ENCODE measurements at places on chromosomes 11 and 22.

- no peak for DNase-seq
These were observed 137.4 kb downstream of the PLEKHA7 start for GRCh38 chr11:16876837-16877236.

DNA sequence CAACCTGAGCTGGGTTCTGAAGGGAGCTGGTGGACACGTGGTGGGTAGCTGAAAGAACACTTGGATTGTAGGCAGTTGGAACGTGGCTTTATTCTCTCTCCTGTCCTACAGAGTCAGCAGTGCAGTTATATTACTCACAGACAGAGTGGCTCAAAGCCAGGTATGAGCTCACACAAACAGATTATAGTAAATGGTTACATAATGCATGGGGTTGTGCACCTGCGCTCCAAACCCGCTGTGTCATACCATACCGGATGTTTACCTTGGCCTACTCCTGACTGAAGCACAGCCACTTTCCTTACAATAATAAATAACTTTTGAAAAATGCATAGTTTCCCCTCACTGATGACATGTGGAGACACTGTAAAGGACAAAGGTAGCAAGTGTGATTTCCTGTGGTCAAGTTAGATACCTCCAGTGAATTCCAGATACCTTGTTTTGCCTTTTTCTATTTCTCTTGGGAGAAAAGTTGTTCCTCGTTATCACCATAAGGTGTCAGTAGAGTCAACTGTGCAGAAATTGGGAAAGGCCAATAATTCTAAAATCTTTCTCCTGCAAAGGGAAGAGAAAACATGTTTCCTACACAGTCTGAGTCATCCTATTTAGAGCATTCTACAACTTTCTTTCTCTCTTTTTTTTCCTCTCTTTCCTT lies 13.5 kb downstream of the MS4A6A start:
- peak; percentile 2 for DNase-seq

DNA sequence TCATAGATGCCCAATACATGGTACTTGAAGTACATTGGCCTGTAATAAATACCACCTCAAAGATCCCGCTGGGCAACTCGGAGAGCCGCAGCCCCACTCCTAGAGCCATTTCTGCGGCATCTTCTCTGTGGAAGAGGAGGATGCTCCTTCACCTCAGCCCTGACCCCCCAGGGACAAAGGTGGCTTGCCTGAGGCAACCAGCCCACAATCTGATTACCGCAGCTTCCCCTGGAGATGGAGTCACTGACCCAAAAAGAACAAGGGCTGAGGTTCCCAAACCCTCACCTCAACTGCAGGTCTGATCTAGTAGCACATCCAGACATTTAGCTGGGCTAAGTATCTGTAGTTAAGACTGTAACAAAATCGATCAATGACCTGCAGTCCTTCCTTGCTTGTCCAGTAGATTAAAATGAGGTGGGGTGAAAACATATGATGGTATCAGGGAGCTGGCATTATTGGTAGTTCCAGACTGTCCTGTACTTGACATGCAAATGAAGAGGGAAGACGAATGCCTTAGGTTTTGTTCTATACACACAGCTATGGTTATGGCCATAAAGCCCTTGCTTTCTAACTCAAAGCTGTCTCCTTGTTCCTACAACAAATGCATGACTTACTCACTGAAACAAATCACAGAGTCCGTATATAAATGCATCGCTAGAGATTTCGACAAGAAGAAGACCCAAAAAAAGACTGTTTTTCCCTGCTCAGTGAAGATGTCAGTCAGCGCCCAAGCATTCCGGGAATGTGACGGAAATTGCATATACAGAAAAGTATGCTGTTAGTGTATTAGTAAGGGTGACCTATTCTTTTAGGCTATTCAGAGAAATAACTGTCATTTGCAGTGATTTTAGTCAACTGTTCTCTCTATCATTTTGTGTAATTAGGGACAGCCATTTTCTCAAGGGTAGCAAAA lies 33.7 kb downstream of the C11orf71 start:
- DNase-seq, result peak; percentile 87

DNA sequence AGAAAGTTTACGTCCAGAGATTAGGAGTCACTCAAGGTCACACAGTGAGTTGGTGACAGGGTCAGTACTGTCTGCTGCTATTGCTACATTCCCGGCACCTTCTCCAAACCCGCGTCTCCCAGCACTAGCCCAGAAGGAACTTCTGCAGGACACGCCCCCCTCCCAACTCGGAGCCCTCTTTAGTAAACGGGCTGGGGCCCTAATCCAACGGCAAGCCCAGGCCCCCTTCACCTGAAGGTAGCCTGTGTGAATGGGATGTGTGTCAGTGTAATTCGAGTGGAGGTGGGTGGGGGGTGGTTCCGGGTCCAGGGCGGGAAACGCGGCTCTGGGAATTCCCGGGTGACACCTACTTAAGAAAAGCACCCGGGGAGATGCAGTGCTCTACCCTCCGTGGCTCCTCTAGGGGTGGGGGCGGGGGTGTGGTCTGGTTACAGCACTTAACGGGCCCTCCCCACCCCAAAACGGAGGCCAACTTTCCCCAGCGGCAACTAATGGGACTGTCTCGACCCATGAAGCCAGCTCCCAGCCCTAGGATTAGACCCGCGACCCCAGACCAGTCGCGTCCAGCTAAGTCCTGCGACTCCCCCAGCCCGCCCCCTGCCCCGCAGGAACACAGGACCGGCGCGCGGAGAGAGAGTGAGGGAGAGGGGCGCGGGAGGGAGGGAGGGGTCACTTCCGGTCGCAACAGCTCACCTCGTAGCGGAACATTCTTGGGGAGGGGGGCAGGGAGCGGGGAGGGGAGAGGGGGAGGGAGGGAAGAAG lies 468 bp downstream of the PATL1 start:
- DNase-seq, result peak; percentile 28

DNA sequence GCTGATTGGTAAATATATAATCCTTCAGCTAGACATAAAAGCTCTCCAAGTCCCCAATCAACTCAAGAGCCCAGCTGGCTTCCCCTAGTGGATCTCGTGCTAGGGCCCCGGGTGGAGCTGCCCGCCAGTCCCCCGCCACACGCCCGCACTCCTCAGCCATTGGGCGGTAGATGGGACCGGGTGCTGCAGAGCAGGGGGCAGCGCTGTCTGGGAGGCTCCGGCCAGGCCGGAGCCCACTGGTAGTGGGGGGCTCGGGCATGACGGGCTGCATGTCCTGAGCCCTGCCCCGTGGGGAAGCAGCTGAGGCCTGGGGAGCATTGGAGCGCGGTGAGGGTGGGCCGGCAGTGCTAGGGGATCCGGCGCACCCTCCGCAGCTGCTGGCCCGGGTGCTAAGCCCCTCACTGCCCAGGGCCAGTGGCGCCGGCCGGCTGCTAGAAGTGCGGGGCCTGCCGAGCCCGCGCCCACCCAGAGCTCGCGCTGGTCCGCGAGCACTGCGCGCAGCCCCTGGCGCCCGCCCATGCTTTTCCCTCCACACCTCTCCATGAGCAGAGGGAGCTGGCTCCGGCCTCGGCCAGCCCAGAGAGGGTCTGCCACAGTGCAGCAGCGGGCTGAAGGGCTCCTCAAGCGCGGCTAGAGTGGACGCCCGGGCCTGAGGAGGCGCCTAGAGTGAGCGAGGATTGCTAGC lies 1680.6 kb upstream of the RAG2 start:
- no peak for DNase-seq

DNA sequence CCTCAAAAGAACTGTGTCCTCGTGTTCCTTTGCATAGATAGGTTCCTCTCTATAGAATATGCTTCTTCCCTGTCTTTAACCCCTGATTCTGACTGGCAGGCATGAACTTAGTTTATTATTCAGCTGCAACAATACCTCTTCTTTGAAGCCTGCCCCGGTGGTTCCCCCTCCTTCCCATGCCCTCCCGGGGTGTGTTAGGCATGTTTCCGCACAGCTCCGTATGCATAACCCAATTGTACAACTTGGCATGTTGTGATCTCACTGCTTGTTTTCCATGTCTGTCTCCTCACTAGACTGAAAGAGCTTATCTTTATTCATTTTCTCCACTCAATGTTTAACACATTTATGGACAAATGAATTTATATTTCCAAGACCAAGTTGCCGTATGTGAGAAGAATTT lies 72.6 kb downstream of the DEPDC5 start:
- no peak for DNase-seq

- peak; percentile 41 for DNase-seq
These were observed 10.0 kb downstream of the RPL3 start for GRCh38 chr22:39309364-39309861.

DNA sequence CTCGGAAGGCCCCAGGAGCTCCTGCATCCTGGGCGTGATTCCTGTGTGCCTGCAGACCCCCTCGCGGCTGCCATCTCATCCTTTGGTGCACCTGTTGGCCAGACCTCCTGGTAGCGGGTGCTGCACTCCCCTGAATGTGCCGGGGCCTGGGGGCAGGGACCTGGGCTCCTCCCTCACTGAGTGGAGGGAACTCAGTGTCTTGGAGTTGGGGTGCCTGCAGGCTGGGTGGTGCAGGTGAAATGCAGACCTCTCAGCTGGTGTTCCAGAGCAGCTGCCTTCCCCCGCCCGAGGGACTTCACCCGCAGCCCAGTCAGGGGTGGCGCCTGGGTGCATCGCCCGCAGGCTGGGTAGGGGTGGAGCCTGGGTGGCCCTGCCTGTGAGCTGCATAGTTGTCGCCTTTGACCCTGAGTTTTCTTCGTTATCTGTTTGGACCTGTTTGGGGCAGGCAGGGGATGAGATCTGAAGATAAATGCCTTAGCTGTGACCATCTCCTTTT lies 31.4 kb downstream of the LRP5 start:
- DNase-seq, result no peak

- DNase-seq, result peak; percentile 85
These were observed 174.1 kb downstream of the CSNK2A3 start for GRCh38 chr11:11178671-11179638.

DNA sequence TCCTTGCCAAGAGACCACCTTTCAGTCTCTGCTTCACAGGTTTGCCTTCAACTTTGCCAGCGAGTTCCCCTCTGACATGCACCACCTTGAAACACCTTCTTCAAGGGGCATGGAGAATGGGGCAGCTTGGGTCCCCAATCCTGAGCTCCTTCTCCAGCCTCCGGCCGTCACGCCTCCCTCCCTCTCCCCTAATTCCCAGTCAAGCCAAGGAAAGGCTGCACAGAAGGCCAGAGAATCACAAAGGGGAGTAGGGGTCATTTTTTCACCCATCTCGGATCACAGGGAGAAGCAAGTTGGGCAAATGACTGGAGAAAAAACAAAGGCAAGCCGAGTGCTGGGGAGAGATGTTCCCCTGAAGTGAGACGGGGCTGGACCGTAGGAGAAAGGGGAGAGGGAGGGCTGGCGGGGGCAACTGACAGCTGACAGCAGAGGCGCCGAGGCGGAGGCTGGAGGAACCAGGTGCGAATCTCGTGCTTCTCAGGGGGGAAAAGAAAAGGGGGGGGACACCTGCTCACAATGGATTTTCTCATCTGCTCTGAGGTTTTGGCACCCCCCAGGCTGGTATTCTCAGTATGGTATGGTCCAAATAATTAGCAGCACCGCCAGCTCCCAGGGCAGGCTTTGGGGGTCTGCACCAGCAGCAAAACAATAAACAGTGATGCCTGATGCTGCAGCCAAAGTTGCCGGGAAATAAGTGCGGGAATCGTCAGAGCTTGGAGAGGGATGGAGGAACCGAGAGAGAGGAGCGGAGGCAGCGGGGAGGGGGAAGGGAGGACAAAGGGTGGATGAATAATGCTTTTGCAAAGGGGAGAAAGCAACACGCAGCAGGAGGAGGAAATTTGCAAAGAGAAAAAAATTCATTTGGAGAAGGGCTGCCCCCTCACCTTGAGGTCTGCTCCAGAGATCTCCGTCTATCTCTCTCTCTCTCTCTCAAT lies 644 bp downstream of the YPEL4 start:
- DNase-seq, result no peak

GRCh38 chr22:39266398-39267030 lies 21.7 kb upstream of the PDGFB start:
- DNase-seq, result peak; percentile 22

- no peak for DNase-seq
These were observed 10.2 kb downstream of the AHNAK start for GRCh38 chr11:62536301-62536957.

DNA sequence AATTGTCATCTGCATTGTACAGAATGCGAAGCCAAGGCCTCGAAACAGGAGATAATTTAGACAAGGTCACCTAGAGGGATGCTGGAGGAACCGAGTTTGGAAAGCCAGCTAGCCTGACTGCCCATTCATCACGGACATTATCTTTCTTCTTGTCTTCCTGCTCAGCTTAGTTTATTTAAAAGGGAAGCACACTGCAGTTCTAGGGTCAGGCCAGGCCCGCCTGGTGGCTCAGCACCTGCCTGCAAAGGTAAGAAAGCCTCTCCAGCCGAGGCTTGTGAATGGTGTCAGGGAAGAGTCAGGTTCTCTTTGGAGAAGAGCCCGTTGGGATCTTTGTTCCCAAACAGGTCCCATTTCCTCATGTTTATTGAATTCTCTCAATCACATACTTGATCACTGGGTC lies 246.5 kb downstream of the BLID start:
- DNase-seq, result no peak

DNA sequence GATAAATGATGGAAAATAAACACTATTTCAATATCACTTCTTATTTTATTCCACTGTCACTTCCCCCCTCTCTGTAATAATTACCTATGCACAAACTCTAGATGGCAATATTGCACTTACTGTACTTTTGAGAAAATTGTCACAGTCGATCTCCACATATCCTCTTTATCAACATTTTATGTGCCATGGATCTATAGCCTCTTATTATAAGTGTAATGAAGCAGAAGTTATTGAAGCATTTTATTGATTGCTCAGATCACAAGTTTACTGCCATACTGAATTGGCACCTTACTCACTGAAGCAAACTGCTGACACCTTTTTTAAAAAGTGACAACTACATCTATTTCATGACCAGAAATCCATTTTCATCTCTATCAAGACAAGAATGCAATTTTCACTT lies 133.4 kb downstream of the DCDC1 start:
- no peak for DNase-seq

GRCh38 chr22:32680277-32680676 lies 121.2 kb upstream of the TIMP3 start:
- no peak for DNase-seq

DNA sequence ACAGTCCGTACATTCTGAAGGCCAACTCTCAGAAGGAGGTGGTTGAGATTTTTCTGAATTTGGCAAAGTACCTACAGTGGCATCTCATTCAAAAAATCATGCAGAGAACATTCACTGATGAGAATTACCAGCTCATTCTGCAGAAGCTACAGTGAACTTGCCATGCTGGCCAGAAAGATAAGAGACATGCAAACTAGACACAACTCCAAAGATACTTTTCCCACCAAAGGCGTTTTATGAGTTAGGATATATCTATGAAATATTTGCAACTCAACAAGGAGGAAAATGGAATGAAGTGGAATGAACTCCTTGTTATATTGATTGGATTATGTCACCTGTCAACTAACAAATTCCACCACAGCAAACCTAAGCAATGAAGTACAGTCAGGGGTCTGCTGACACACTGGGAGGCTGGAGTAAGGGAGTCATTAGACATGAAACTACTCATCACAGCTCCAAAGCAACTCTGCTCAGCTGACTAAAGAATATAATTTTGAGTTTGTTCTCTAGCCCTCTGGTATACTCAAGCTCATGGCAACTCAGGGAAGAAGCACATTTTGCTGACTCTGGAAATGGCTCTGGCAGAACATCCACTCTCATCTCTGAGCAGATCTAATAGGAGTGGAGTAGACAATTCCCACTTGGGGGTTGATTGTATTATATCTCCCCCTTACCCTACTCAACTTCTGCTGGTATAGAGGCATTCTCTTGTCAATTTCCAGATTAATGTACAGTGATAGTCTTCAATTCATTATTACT lies 22.9 kb downstream of the MAML2 start:
- no peak for DNase-seq

- peak; percentile 96 for DNase-seq
These were observed 133.3 kb downstream of the ATXN10 start for GRCh38 chr22:45804986-45805325.

- DNase-seq, result no peak
These were observed 37.4 kb upstream of the TP53I11 start for GRCh38 chr11:44988111-44988510.

GRCh38 chr11:35969089-35970042 lies 25.5 kb downstream of the LDLRAD3 start:
- DNase-seq, result no peak

Measured in brain microvascular endothelial cell (primary cell).